Stimulated activated CD8-positive, alpha-beta memory T cell treated with anti-CD3 and anti-CD28 coated beads, Interleukin-2, amount 100 ng/mL, for 48 hours (primary cell): ENCODE measurements at places on chromosomes 5 and 9.

DNA sequence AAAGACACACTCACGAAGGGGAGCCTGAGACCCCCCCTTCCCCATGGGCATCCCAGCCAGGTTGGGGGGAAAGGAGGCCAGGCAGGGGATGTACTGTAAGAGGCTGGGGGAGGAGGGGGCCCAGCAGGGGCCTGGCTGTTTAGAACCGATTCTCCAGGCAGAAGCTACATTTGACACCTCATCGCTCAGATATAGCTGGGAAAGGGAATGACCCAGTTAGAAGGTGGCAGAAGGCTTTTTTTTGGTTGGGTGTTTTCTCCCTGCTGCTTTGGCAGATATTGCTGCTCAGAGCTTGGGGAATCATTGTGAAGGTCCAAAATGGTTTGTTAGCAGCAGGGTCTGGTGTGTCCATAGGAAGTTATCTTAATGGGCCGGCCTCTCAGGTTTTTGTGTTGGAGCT, 6.0 kb downstream of the CDX1 start:
- no peak for DNase-seq

GRCh38 chr9:125861405-125862058, 114.4 kb downstream of the PBX3 start:
- no peak for DNase-seq

GRCh38 chr9:134991808-134992754, 74.4 kb upstream of the FCN1 start:
- DNase-seq, result no peak

GRCh38 chr5:9497347-9497746, 48.5 kb downstream of the SEMA5A start:
- no peak for DNase-seq

DNA sequence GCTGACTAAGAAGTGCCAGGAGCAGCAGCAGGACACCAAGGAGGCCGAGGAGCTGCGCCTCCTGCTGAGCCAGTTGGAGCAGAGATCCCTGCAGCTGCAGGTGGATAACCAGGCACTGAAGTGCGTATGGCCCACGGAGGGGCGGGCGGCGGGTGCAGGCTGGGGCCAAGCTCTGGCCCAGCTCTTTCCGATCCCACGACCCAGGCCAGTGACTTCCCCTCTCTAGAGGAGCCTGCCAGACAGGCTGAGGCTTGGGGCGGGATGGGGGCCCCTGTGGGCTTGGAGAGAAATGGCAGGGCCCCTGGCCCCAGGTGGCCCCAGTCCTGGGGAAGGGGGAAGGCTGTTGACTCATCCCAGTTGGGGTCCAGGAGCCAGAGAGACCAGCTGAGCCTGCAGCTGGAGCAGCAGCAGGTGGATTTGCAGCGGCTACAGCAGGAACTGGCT, 3.6 kb downstream of the PTRH1 start:
- no peak for DNase-seq

- no peak for DNase-seq
Observed at GRCh38 chr5:5572010-5572865, 149.8 kb downstream of the ICE1 start.

DNA sequence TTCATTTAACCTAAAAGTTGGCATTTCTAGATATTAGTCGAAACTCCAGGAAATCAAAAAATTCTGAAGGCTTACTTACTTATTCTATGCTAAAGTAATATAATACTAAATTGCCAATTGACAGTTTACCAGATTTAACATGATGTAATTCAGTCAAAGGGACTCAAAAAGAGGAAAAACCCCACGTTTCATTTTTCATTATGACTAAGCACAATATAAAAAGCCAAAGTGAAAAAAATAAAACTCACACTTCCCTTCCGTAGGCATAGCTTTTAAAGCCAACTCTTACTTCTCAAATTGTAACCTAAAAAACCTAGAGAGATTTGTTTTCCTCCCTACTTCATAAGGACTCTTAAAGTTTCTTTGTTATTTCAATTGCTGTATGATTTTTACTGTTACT, 146.6 kb downstream of the RAPGEF6 start:
- DNase-seq, result no peak

DNA sequence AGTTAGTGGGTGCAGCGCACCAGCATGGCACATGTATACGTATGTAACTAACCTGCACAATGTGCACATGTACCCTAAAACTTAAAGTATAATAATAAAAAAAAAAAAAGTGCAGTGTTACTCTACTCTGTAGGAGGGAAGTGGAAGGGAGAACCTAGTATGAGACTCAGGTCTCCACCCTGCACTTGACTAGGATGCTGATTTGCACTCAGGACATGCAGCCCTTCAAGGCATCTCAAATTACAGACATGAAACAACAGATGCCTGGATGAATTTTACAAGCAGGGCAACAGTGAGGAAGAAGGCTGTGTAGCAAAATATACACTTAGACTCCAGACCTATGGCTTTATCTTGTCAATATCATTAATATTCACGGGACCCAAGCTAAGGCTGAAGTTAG, 16.5 kb downstream of the TRIM32 start:
- no peak for DNase-seq

- no peak for DNase-seq
Observed at GRCh38 chr9:86354818-86355309, 654 bp upstream of the TUT7 start.

GRCh38 chr5:76576996-76577395, 46.2 kb downstream of the F2RL2 start:
- DNase-seq, result no peak

DNA sequence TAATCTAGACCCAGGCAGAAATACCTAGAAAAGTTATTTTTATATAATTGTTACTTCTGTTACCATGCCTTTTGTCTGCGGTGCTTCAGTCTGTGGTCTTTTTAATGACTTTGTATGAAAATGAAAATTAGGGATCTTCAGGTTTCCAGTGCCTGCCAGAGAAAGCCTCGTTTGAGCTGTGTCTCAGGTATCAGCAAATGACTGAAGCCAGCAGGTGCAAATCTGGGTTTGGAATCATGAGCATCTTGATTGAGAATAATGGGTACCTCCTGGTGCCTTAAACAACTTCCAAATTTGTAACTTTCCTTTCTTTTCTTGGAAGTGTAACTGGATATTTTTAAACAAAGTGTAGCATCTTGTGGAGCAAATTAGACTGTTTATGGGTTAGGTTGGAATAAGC, 4.3 kb downstream of the ZBTB34 start:
- DNase-seq, result no peak

- no peak for DNase-seq
Observed at GRCh38 chr5:34017254-34017653, 9.4 kb upstream of the AMACR start.

- DNase-seq, result no peak
Observed at GRCh38 chr5:108867656-108868055, 120.0 kb downstream of the FER start.

DNA sequence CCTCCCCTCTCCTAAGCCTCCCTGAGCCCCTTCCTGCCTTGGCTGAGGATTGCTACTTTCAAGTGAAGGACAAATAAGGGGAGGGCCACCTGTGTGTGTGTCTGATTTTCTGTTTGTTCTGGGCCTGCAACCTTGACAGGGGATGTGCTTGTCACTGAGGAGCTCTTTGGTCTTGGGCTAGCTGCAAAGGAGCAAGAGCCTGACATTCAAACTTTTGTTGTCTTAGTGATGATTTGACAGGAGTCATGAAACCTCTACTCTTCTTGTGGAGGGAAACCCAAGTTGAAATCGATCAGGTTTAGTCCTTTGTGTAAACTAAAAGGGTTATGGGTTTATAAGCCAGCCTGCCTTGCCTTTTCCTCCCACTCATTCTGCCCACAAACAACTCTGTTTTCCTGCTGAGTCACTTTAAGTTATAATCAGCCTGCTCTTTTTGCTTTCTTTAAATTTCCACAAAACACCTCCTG, 16.9 kb downstream of the CLTA start:
- no peak for DNase-seq

- DNase-seq, result no peak
Observed at GRCh38 chr5:178854284-178854683, 5.5 kb upstream of the ZNF354B start.

DNA sequence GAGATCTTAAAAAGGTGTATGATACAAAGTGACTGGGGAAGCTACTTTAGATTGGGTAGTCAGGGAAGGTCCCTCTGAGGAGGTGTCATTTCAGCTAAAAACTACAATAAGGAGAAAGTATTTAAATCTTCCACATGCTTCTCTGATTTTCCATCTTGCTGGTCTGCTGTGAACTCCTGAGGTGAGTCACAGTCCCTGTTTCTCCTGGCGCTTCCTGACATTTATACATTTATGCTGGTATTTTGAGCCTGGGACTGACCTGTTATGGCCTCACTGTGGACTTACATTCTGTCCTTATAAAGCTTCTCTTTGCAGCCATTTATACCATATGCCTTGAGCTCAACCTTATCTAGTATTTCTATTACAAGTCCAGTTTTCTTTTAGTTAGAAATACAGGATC, 95.1 kb downstream of the MED27 start:
- DNase-seq, result no peak

DNA sequence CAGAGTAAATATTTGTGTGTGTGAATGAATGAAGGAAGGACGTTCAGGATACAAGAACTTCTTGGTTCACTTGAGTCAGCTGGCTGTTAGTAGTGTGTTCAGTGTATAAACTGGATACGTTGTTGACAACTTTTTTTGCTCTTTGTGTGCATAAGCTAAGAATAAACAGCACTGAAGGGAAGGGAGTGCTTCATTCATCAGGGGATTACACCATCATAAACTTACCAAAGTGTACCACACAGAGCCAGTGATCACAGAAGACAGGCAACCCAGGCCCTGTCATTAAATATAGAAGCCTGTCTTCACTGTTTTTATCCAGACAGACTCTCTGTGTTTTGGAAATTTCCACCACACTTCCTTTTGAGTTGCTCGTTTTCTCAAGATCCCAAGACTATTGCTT, 55.5 kb upstream of the MEF2C start:
- no peak for DNase-seq

DNA sequence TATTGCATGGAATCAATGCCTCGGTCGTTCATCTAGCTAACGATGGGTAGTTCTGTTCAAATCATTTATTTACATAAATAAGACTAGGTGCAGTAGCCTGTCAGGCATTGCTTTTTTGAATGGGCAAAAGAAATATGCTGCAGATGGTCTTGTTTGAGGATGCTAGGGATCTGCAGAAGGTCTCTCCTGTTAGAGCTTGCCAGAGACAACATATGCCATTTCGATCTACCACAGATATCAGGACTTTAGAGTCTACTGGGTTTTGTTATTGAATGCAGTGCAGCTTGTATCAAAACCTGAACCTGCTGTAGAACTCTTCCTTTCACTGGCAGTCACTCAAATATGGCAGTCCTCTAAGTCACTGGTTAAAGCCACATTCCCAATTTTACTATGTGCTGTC, 381.1 kb upstream of the CDH10 start:
- DNase-seq, result no peak

DNA sequence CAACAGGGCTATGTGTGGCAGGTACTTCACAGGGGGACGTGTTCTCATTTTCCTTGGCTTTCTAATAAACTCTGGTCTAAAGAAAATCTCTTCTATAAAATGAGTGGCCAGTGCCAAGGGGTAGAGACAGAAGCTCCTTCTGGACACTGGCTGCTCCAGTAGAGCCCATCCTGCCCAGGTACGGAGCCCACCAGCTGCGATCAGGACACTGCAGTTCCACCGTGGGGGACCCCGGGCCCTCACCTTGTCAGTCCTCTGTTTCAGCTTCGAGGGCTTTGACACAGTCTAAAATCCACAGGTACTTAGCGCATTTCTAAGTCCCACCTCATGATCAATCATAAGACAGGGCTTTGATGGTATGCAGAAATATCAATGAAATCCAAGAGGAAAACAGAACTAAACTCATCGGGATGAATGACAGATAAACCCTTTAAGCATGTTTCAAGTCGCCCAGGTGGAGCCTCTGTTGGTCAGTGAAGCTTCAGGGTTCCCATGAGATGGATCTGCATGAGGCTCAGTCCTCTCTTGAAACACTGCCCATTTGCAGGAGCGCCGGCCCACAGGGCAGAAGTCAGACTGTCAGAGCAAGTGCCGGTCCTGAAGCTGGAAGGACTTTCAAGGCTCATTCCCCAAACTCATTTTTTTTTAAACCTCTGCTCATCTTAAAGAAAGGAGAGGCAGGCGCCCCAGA, 20.3 kb upstream of the TERT start:
- no peak for DNase-seq

GRCh38 chr9:124285903-124286291, 28.1 kb downstream of the NEK6 start:
- DNase-seq, result peak; percentile 49

DNA sequence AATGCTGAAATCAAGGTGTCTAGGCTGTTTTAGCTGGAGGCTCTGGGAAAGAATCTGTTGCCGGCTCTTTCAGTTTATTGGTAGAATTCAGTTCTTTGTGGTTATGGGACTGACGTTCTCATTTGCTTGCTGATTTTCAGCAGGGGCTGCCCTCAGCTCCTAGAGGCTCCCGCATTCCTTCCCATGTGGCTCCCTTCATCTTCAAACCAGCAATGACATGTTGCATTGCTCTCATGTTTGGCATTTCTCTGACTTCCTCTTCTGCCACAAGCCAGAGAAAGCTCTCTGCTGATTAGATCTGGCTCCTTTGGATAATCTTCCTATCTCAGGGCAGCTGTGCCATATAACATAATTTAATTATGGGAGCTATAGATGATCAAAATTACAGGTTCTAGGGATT, 360.3 kb downstream of the LRRC70 start:
- no peak for DNase-seq

- no peak for DNase-seq
Observed at GRCh38 chr9:134410835-134411217, 84.6 kb downstream of the RXRA start.

DNA sequence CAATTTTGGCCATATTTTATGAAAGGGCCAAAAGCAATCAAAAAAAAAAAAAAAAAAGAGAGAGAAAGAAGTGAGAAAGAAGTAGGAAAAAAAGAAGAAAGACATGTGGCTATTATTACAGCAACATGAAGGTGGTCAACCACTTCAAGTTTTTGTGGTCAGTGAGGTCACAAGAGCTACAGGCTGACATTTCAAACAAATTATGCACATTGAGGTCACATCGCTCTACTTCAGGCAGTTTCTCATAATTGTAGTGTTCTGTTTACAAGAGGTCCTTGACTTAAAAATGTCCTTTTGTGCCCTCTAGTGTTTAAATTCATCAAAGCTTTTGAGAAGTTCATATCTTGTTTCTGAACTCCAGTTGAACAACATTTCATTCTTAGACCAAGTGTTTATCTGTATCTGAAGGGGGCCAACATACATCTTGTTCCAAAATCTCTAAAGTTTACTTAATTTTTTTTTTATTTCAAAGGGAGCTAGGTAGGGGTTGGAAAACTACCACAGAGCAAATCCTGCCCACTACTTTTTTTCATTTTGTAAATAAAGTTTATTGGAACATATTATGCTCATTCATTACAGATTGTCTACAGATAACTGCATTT, 513.1 kb downstream of the PDE4D start:
- DNase-seq, result no peak

DNA sequence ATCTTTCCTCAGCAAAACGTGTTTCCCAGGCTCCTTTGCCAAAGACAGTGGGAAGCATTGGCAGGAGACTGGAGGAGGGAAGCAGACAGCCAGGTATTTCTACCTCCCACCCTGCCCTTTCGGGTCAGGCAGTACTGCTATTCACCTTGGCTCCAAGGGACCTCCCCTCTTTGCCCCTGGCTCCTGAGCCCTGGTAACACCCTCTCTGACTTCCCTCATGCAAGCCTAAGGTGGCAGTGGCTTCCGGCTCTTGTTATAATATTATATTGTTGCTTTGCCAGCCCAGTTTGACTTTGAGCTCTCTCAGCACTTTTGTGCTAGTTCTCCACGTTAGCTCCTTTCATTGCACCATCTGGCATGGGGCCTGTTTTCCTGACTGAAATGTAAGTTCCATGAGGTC, 81.6 kb upstream of the IFNK start:
- no peak for DNase-seq
